ENCODE measurements at places on chromosomes 13 and 19.
A peak's percentile ranks its signal among the peaks of the same experiment; 100 is the strongest.

DNA sequence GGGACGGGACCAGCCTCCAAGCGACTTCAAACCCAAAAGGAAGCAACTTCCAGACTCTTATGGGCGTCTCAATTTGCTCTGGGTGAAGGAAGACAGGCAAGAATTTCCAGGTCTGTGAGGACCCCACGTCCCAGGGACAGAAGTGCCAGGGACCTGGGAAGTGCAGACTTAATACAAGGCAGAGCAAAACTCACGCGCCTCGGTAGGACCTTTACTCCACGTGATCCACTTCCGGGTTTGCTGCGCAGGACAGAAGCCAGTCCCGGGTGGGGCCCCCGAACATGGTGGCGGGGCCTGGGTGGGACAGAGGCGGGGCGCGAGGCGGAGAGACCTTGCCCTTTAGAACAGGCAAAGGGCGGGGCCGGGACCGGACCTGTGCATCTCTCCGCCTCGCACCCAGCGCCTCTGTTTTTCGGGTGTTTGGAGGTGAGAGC, 9.3 kb downstream of the ZNF611 start:
- no peak for DNase-seq

DNA sequence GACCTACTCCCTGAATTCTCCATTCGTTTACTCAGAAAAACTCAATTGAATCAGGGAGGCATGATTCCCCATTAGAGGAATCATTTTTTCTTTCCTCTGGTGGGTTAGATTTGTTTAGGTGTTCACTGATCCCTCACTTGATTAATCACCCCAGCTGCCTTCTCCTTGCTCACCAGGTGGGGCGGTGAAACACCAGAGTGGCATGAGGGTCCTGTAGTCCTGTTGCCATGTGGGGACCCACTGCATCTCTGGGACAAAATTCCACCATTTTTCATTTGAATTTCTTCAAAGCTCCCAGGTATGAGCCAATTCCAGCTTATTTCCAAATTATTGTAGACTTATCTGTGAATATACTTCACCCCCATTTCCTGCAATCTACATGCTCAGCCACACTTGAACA, 462.7 kb upstream of the ZNF507 start:
- no peak for DNase-seq

- DNase-seq, result no peak
Measured at GRCh38 chr13:86409466-86410241, 610.4 kb upstream of the SLITRK6 start.

GRCh38 chr19:45253396-45254027, 2.4 kb downstream of the MARK4 start:
- no peak for DNase-seq

GRCh38 chr13:101523154-101524131, 71.0 kb downstream of the ITGBL1 start:
- DNase-seq, result no peak

GRCh38 chr13:79723519-79724024, 242.6 kb downstream of the NDFIP2 start:
- DNase-seq, result no peak

GRCh38 chr13:25881136-25881926, 170.5 kb downstream of the SHISA2 start:
- DNase-seq, result no peak

GRCh38 chr19:16014923-16015804, 61.1 kb upstream of the TPM4 start:
- DNase-seq, result no peak

GRCh38 chr13:77516342-77516789, 19.1 kb upstream of the SCEL start:
- DNase-seq, result no peak

DNA sequence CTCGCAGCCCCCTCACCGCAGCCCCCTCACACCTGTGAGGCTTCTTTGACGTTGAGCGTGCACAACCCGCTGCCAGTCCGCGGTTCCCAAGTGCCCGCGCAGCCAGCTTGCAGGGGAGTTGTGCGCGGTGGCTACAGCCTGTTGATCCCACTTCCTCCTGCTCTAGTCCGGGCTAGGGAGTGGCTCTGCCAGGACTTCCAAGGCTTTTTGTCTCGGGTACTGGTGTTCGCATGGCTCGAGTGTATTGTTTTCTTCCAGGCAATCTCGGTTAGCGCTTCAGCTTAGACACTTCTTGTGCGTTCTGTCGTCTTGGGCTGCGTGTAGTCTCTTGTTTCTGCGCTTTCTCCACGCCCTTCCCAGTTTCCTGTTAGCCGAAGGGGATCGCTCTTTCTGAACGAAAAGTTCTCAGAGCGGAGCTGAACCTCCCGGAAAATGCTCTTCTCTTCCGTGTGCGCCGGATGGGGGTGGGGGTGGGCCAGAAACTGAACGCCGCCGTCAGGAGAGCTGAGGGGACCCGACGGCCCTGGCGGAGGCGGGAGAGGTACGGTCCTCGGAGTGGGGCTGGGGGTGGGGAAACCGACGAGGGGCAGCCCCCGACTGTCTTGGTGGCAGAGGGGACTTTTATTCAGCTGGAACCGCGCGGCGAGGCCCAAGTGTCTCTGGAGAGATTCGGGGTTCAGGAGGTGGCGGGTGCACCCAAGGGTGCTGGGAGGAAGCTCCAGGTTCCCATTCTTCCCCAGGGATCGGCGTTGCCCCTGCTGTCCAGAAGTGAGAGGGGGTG, 697 bp upstream of the DGKH start:
- no peak for DNase-seq

DNA sequence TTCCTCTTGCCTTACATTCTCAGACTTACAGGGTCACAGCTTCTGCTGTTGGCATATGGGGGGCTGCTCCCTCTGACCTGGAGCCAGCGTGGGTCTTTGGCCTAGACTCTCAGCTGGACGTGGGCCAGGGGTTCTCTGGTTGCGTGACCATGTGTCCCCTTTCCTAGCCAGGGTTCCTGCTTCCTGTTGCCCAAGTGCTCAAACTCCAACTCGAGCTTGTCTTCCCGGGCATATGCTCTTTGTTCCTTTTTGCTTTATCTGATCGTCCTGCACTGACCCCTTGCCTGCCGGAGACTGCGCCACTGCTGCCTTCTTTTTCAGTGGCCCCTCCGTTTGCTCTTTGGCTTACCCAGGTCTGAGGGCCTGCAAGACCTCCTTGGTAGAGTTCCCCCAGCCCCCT, 25.3 kb upstream of the GPR183 start:
- DNase-seq, result no peak

DNA sequence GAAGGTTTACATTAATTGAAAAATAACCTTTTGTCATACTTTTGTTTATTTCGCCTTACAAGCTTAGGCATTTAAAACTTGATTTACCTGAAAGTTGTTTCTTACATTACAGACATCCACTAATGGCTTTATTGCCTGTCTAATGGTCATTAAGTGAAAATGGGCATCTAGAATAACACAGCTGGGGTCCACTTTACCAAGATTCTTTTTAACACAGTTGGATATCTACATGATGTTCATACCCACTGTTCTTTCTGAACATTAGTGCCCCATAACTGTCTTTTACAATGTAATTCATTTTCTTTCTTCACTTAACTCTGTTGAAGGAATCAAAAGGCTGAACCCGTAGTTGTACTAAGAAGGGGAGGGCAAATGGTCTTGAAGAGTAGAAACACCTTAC, 19.8 kb upstream of the KLHL1 start:
- DNase-seq, result no peak

DNA sequence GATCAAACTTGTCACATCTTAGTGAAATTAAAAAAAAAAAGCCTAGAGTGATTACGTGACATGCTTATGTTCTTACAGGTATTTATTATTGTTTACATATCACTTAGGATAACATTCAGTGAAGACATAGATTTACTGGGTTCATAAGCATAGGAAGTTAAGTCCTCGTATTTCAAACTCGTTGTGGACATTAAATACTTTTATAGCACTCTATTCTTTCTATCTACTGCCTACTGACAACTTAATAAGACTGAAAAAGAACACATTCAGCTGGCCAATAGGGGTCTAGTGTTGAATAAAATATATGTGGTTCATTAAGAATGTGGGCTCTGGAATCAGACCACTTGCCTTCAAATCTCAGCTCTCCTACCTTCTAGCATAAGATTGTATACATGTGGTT, 1927.4 kb downstream of the PCDH9 start:
- no peak for DNase-seq

GRCh38 chr19:2867025-2867991, at the start of gene ZNF556:
Gene ZNF556 (plus strand): TSS chr19:2867335. CDS start chr19:2867422, 87 bp downstream.
- DNase-seq, result no peak

DNA sequence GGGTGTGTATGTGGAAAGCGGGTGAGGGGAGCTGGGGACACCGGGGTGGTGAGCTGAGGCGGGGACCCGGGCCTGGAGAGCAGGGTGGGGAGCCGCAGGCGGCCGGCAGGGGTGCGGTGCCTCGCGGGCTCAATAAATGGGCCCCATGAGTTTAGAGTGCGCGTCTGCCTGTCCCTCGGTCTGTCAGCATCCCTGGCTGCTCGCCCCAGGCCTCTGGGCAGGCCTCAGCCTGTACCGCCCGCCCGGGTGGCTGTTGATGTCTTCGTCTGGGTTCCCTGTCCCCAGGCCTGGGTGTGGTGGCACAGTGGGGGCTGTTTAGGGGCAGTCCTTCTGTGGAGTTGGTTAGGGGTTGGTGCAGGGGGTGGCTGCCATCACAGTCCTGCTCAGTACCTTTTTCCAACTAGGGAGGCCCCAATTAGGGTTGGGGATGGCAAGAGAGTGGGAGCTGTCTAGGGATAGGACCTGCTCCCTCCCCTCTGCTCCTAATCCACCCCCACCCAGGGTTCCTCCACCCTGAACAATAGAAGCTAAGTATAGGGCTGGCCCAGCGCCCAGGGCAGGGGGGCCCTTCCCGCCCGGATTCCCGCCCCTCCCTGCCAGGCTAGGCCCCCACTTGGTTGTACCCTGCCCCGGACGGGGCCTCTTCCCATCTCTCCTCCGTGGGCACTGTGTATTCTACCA, 12.2 kb downstream of the CIC start:
- DNase-seq, result no peak

- no peak for DNase-seq
Measured at GRCh38 chr19:56119582-56119978, 1.5 kb downstream of the ZNF787 start.

- DNase-seq, result no peak
Measured at GRCh38 chr19:3041327-3041726, 12.2 kb upstream of the TLE2 start.

GRCh38 chr13:50527612-50528509, 315.6 kb downstream of the DLEU7 start:
- DNase-seq, result no peak

DNA sequence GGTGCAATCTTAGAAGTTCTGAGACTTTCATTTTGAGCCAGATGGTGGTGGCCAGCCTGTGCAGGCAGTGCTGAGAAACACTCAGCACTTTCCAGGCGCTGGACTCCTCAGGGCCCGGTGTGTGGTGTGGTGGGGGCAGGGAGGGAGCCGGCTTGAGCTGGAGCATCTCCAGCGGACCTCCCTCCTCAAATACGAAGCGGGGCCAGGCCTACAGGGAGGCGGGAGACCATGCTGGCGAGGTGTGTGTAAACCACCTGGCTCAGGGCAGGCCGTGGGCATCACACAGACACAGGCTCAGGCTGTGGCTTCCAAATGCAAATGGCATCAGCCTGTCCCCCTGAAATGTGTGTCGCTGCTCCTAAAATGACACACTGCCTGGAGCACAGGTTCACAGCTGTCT, 33.3 kb upstream of the RANBP3 start:
- no peak for DNase-seq

GRCh38 chr19:4015705-4016402, 8.3 kb downstream of the PIAS4 start:
- DNase-seq, result no peak

DNA sequence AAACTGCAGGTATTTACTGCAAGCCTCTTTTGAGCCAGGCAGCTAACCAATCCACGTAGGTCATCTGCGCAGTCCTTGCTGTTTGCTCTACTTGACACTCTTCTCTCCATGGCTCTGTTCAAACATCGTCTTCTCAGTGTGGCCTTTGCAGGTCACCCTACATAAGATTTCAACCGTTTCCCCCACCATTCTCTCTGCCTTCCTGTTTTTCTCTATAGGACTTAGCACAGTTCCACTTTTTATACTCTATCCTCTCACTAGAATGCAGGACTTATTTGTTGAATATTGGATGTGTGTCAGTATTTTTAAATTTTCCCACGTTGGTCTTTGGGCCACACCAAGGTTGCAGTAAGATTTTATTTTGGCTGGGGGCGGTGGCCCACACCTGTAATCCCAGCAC, 1.7 kb upstream of the FBXW9 start:
- DNase-seq, result no peak

- no peak for DNase-seq
Measured at GRCh38 chr13:45773236-45773635, 71.1 kb downstream of the CBY2 start.

DNA sequence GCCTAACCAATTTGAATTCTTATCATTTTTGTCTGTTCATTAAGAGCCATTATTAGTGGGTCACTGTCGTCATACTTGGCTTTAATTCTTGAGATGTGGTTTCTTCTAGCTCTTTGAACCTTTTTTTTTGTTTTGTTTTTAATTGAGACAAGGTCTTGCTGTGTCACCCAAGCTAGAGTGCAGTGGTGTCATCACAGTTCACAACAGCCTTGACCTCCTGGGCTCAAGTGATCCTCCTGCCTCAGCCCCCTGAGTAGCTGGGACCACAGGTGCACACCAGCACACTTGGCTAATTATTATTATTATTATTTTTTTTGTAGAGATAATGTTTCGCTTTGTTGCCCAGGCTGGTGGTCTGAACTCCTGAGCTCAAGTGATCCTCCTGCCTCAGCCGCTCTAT, 25.8 kb upstream of the LDLR start:
- no peak for DNase-seq

- DNase-seq, result no peak
Measured at GRCh38 chr19:22882797-22883196, 50.7 kb downstream of the ZNF723 start.

DNA sequence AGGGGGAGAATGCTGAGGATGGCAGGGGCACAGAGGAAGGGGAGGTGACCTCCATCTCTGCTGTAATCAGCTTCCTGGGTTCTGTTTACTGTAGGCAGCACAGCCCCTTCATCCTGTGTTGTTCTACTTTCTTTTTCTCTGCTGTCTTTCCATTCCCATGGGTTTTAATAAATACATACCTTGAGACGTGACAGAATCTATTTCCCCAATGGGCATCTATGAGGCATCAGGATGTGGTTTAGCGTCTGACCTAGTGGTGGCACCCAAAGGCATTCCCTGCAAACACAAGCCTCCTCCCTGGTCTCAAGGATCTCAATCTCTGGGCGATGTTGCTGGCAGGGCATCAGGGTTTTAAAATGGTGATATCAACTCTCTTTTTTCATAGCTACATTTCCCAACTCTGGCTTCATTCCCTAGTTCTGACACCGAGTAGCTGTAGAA, 60.8 kb downstream of the ALOX5AP start:
- DNase-seq, result peak; percentile 8

DNA sequence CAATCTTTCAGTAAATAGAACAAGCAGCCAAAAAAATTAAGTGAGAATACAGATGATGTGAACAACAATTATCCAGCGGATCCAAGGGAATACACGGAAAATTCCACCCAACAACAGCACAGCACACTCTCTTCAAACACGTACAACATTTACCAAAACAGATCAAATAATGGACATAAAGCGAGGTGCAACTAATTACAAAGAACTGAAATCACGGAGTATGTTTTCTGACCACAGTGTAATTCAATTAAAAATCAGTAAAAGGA, 26.2 kb downstream of the MIER2 start:
- DNase-seq, result no peak
